Central memory CD8-positive, alpha-beta T cell (primary cell): ENCODE measurements at places on chromosomes 6 and 20.

- DNase-seq: no peak
Observed at GRCh38 chr6:53309059-53309900, 39.5 kb downstream of the ELOVL5 start.

GRCh38 chr6:93751969-93752368 is 332.6 kb upstream of the EPHA7 start:
- DNase-seq: no peak

GRCh38 chr6:170156448-170157375 is 134.2 kb downstream of the DLL1 start:
- DNase-seq: no peak

- no peak for DNase-seq
Observed at GRCh38 chr20:48300529-48300928, 515.2 kb upstream of the SULF2 start.

GRCh38 chr6:25676775-25677174 is 24.8 kb downstream of the SCGN start:
- DNase-seq: no peak

GRCh38 chr6:82493467-82493866 is 129.8 kb downstream of the TPBG start:
- no peak for DNase-seq

DNA sequence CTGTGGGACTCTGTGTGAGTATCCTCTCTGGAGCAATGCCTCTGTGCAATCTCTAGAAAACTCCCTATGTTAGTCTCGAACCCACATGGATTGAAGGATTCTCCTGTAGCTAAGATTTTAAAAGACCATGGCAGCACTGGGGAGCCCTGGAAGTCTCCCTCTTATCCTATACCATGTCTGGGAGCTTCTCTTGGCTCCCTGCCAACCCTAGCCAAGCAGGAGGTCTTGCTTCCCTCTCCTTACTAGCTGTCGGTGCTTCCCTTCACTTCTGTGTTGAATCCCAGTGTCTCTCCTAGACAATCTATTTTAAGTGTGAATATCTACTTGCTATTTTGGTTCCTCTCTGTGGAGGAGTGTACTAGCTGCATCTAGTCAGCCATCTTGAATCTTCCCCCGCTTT is 118.8 kb upstream of the NRN1 start:
- DNase-seq: no peak

GRCh38 chr6:107977283-107977682 is 19.3 kb upstream of the SEC63 start:
- no peak for DNase-seq

GRCh38 chr20:36865076-36865860 is 10.7 kb upstream of the TLDC2 start:
- no peak for DNase-seq

GRCh38 chr6:36319436-36319762 is 17.3 kb downstream of the BNIP5 start:
- no peak for DNase-seq

DNA sequence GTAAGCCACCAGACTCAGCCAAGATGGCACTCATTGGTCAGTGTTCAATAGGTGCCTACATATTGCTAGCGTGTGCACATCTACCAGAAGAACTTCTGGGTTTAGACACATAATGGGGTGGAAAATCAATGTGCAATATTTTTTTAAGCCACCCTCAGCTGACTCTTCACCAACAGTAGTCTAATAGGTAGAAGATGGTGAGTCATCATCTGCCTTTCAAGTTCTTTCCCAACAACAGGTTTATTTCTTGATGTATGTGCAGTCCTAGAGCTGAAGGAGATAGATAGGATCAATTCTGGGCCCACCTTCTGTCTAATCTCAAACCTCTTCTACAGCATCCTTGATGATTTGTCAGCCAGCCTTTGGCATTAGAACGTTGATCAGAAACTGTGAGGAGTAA is 41.3 kb downstream of the IRAK1BP1 start:
- DNase-seq: no peak

GRCh38 chr6:159969921-159970320 is 1.0 kb downstream of the IGF2R start:
- DNase-seq: no peak

DNA sequence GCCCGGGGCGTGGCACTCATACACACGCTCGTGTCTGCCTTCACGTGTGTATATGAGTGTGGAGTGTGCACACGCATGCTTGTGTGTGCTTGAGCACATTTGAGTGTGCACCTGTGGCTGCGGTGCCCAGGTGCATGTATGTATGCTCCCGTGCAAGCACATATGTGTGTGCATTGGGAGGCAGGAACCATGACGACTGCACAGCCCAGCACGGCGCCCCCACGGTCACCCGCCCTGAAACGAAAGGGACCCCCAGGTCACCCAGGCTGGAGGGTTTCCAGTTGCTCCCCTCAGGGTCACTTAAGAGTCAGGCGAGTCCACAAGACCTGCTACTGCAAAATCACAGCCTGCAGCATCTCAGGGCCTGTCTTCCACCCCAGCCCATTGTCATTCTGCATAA is 94.7 kb downstream of the YTHDF1 start:
- DNase-seq: no peak

DNA sequence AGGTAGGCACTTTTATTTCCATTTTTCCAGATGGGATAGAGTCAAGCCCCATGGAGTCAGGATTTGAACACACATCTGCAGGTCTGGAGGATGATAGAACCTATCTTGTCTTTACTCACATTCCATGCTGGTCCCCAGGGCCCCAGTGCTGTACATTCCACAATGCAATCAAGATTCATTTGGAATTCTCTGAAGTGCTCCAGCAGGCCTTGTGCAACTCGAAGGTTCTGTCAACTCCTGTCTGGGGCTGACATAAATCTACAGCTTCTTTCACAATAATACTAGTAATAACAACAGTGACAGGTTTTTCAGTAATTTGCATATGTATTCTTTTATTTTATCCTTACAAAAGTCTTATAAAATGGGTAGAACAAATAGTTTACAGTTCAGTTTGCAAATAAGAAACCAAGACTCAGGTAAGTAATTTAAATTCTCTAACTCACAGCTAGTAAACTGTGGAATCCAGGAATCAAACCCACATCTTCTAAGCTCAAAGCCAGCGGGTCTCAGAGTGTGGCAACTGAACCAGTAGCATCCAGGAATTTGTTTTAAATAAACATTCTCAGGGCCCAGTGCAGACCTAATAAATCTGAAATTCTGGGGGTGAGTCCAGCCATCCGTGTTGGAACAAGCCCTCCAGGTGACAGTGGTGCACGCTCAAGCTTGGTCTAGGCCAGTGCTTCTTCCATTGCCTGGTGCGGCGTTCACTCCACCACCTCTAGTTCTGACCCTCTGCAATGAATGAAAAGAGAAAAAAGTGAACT is 137.0 kb upstream of the TNFAIP3 start:
- DNase-seq: no peak
